ENCODE measurements at places on chromosomes 13 and 19. TPM values are rescaled to one million over a fixed set of nuclear protein-coding genes. Genes with fewer than 3 reads are reported as not detected.

DNA sequence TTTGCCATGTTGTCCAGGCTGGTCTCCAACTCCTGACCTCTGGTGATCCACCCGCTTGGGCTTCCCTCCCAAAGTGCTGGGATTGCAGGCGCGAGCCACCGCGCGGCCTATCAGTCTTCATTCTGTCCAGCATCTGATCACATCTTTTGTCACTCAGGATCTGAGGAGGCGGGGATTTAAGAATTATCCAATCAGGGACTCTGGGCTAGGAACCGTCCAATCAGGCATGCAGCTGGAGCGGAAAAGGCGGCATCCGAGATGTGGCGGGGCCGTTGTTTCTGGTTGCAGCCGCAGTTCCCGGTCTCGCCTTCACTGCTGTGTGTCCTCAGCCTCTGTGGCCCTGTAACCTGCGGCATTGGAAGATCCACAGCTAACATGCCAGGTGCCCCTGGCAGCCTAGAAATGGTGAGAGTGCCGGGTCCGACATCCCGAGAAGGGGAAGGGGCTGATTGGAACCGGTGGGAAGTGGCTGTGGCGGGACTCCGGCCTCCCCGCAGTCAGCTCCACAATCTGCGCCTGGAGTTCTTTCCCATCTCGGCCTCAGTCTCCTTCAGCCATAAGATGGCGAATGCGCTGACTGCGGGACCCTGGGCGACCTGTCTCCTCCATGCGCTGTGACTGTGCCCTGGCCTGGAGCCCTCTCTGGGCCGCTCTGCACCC lies at the start of gene ZNF729:
ZNF729 (plus strand) TSS at position 291 of the 660 bp plus-strand sequence; CDS start at position 376, 85 bp downstream.
- H3K4me1 ChIP-seq = no peaks in the 10 kb centered on the region
- DNase-seq = no peak
- no peaks in the 10 kb centered on the region for H3K36me3 ChIP-seq
- H3K27ac ChIP-seq = no peak within 1 kb of the TSS
- H3K4me3 ChIP-seq = no peak within 1 kb of the TSS

FFAR2 gene
- total RNA-seq = not detected

SCN1B gene
- 4.7 TPM for total RNA-seq

NTF4 gene
- total RNA-seq = not detected

OR7G2 gene
- total RNA-seq = not detected
